Mucosa of descending colon (tissue), 3 donors: ENCODE measurements at places on chromosomes 12 and 14. TPM values are rescaled to one million over a fixed set of nuclear protein-coding genes. Genes with fewer than 3 reads are reported as not detected.

Gene KRT71
- total RNA-seq, result not detected

Gene ACRBP
- 3.0 TPM for total RNA-seq

Gene HDAC7
- 33.2 TPM for total RNA-seq

Gene JAG2
- 8.2 TPM for total RNA-seq

- no peak for DNase-seq
Observed at GRCh38 chr12:67827820-67828383, 161.3 kb upstream of the IFNG-AS1 start.

GRCh38 chr14:21734457-21735074 lies 60.9 kb upstream of the OR4E1 start:
- peak; percentile 67 for DNase-seq

DNA sequence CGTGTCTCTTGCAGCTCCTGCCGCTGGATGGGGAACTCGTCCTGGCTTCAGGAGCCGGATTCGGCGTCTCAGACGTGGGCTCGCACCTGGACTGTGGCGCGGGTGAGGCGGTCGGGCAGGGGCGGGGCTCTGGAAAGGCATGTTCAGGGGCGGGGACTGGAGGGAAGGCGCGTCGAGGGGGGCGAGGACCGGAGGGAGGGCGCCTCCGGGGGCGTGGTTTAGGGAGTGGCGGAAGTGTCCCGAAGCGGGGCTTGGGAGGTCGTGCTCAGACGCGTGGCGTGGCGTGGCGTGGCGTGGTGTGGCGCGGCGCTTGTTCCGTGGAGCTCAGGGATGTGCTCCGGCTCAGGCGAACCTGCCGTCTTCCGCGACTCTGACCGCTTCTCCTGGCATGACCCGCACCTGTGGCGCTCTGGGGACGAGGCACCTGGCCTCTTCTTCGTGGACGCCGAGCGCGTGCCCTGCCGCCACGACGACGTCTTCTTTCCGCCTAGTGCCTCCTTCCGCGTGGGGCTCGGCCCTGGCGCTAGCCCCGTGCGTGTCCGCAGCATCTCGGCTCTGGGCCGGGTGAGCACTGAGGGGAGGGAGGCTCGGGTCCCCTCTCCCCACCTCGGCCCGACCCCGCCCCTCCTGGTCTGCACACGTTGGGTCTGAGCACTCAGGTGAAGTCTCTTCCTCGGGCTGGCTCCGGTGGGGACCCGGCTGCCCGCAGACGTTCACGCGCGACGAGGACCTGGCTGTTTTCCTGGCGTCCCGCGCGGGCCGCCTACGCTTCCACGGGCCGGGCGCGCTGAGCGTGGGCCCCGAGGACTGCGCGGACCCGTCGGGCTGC lies 6.2 kb downstream of the AMN start:
- DNase-seq, result peak; percentile 95

DNA sequence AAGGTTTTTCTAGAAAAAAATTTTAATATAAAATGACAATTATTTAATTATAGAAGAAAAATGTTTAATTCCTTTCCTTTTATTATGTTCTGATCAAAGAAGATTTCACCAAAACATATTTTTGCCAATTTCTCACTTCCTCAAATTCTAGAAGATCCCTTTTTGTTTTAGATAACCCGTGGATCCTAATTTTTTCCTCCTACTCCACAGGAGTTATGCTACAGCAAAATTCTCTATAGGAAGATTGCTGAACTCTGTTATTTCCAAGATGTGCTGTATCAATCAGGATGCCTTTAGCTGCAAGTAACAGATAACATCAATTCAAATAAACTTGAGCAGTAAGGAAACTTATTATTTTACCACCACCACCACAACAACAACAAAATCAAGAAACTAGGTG lies 3.8 kb upstream of the SNX6 start:
- no peak for DNase-seq

DNA sequence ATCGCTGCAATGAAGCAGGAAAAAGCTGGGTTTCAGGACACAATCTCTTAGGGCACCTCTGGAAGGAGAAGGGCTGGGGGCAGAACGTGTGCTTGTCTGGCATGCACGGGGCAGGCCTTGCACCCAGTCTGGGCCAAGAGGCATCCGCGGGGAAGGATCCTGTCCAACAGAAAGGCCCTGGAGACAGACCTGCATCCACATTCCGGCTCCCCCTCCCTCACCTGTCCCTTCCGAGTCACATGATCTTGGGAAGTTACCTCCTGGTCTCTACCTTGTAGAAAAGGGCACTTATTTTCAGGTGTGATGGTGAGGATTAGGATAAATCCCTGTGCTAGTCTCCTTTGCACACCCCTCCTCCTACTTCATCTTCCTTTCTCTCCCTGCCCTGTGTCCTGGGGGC lies 25.4 kb downstream of the CLMN start:
- DNase-seq, result no peak

- DNase-seq, result no peak
Observed at GRCh38 chr12:18882690-18883089, 144.8 kb downstream of the CAPZA3 start.

DNA sequence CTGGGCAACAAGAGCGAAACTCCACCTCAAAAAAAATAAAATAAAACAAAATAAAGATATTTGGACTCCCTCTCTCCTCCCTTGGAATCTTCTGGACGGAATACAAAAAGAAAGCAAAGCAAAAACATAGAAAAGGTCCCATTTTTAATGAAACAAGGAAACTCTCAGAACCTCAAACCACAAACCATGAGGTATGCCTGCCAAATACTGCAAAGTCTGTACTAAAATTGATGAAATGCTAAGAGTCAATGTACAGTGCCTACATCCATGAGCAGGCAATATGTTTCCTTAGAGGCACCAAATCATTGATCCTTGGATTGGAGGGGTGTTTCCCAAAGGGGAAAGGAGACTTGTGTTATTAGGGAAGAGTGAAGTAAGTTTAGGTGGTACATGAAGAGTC lies 8.2 kb upstream of the RPS6KA5 start:
- no peak for DNase-seq

GRCh38 chr12:73421832-73422231 lies 1115.8 kb upstream of the ATXN7L3B start:
- DNase-seq, result no peak

DNA sequence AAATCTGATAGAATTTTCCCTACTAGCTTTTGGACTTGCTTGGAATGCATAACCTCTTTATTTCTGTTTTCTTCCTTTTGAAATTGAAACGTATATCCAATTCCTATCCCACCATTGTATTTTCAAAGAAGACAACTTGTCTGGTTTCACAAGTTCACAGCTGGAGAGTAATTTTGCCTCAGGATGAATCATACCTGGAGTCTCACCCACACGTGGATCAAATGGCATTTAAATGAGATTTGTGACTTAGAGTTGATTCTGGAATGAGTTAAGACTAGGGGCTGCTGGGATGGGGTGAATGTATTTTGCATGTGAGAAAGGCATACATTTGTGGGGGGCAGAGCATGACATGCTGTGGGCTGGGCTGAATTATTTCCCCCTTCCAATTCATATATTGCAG lies 516.5 kb upstream of the MGAT4C start:
- no peak for DNase-seq

- no peak for DNase-seq
Observed at GRCh38 chr12:97778111-97778510, 315.5 kb downstream of the RMST start.

GRCh38 chr12:24421759-24422158 lies 472.3 kb upstream of the SOX5 start:
- no peak for DNase-seq
